ENCODE measurements at places on chromosomes 7 and 10. TPM values are rescaled to one million over a fixed set of nuclear protein-coding genes. Genes with fewer than 3 reads are reported as not detected.

- no peak for DNase-seq
Observed at GRCh38 chr10:35091994-35092790, 2.1 kb upstream of the CUL2 start.

The LLCFC1 gene
- total RNA-seq = not detected

The FAM131B gene
- total RNA-seq = 1.8 TPM

The CPA2 gene
- total RNA-seq = 2.2 TPM

The RBM20 gene
- total RNA-seq = 4.6 TPM

- peak; percentile 28 for DNase-seq
Observed at GRCh38 chr10:30013757-30014156, 45.6 kb downstream of the JCAD start.

GRCh38 chr7:143085109-143085508 is 33.0 kb downstream of the OR6V1 start:
- DNase-seq = no peak

GRCh38 chr7:150945171-150945852 is 32.8 kb downstream of the KCNH2 start:
- peak; percentile 83 for DNase-seq

The SLC13A4 gene
- not detected for total RNA-seq

DNA sequence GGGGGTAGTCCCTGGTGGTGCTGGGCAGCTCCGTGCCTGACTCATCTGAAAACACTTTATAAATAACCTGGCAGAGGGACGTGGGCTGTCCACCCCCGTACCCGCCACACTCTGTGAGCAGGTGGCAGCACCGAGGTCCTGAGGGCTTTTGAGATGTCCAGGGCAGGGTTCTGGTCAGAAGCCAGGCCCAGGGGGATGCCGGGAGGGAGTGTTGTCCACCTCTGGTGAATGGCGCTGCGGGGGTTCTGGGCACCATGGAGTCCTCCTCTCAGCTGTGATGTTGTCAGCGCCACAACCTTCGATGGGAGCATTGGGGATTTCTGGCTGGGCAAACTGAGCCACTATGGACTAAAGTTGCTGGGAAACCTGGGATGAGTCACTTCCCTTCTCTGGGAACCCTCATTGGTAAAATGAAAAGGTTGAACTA is 27.4 kb upstream of the GOLGA7B start:
- DNase-seq = no peak

DNA sequence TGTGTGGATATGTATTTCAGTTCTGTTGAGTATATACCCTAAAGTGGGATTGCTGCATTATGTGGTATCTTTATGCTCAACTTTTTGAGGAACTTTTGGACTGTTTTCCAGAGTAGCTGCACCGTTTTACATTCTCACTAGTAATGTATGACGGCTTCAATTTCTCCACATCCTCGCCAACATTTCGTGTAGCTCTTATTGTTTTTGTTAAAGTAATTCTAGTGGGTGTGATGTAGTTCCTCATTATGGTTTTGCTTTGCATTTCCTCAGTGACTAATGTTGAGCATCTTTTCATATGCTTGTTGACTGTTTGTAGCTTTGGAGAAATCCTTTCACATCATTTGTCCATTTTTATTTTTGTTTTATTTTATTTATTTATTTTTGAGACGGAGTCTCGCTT is 4.5 kb downstream of the STMP1 start:
- no peak for DNase-seq

The CHN2 gene
- 11.0 TPM for total RNA-seq

The NCF1 gene
- 8.6 TPM for total RNA-seq

DNA sequence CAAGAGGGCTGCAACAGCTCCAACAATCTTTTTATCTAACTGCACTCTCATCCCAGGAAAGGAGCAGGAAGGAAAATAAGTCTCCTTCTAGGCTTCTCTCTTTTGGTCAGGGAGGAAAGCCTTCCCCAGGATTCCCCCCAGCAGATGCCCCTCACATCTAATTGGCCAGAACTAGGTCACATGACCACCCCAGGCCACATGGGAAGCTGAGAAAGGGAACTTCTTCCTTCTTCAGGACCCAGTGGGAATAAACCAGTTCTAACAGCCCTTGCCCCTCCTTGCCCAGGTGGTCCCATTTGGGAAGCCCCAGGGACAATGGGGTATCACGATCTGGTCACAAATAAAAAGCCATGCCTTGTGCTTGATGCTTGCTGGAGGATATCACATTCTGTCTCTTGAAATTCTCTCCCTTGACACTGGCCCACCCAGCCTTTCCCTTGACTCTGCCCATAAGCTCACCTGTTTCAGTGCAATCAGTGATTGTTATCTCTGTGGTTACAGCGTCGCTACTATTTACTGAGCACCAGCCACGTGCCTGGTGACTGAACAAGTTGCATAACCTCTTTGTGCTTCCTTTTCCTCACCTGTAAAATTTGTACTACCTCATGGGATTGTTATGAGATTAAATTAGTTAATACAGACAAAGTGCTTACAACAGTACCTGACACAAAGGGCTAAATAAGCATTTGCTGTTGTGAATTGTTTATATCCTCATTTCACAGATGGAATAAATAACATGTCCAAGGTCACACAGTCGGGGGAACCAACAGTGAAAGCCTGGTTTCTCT is 9.0 kb upstream of the TACR2 start:
- DNase-seq = no peak

DNA sequence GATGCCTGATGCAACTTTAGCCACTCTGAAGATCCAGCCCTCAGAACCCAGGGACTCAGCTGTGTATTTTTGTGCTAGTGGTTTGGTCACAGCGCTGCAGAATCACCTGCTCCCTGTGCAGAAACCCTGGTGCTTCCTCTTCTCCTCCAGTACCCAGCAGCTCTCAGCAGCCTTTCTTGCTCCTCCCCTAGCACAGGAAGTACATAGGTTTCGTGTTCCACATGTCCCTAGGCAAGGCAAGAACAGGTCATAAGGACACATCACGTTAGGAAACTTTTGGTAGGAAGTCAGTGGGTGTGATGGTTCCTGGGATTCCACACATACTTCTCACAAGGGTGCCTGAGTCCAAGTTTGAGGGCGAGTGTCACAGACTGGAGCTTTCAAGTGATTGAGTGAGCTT is 167.9 kb upstream of the PRSS1 start:
- no peak for DNase-seq

DNA sequence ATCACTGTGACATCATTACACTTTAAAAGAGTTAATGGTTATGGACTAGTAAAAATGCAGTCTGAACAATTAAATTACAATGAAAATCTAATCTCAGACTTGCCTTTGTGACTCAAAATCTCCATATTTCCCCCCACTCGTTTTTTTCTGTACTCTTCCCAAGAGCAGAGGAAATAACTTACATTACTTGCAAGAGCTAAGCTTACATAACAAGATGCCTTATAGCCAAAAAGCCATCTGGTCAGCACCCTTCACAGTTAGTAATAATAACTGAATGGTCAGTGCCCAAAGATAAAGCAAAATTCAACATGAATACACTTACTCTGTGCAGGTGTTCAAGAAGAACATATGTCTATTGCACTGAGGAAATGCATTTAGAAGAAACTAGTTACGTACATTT is 1381.5 kb upstream of the CELF2 start:
- DNase-seq = no peak

The KCNH2 gene
- total RNA-seq = 0.32 TPM

DNA sequence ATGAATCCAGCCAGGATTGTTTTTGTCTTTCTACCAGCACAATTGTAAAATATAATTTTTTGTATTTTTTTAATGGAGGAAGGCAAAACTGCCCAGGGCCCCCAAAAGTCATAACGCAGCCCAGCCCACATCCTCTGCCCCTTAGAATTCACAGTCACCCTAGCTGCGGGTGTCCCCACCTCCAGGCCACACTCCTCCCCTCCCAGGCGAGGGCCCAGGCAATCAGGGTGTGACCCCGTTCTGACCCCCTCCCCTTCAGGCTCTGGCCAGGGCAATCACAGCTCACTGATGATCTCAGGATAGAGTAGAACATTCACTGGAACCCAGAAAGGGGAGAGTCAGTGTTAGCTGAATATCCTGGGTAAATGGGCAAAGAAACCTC is 92.0 kb upstream of the MACROH2A2 start:
- DNase-seq = peak; percentile 69

The PLPP4 gene
- total RNA-seq = not detected

DNA sequence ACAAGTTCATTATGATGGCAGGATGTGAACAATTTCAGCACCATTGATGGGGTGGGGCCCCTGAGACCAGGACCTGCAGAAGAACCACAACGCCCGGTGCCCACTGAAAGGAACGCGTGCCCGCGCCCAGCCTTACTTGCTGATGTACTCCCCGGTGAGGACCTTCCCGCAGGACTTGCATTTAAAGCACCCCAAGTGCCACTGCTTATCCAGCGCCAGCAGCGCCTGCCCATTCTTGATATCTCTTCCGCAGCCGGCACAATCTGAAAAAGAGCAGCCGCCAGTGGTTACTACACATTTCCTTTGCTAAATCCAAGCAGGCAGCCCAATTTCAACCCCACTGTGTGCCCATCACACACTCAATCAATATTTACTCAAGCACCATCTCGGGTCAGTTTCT is 110.6 kb downstream of the ABLIM1 start:
- no peak for DNase-seq

- no peak for DNase-seq
Observed at GRCh38 chr7:85413718-85414117, 226.9 kb upstream of the SEMA3D start.

The TRRAP gene
- 30.9 TPM for total RNA-seq

DNA sequence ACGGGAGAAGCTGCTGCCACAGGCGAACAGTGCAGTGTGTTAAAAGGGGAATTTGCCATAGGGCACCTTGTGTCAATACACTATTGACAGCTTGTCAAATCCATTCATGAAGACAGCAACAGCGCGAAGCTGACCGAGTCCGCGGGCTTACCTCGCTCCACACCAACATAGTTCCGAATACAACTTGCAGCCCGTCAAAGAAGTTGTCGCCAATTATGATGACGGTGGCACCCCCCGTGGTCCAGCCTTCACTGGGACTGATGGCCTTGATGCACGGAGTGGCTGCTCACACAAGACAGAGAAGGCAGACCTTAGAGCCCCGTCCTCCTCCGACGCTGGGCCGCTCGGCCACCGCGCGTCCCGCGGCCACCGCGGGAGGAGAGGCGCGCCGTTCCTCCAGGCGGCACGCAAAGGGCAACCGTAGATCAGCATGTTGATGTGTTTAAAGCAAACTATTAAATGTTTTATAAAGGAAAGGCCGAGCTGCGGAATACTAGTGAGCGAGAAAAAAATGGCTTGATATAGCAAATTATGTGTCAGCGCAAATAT is 96.4 kb downstream of the EBF3 start:
- no peak for DNase-seq

The BICC1 gene
- 17.0 TPM for total RNA-seq

DNA sequence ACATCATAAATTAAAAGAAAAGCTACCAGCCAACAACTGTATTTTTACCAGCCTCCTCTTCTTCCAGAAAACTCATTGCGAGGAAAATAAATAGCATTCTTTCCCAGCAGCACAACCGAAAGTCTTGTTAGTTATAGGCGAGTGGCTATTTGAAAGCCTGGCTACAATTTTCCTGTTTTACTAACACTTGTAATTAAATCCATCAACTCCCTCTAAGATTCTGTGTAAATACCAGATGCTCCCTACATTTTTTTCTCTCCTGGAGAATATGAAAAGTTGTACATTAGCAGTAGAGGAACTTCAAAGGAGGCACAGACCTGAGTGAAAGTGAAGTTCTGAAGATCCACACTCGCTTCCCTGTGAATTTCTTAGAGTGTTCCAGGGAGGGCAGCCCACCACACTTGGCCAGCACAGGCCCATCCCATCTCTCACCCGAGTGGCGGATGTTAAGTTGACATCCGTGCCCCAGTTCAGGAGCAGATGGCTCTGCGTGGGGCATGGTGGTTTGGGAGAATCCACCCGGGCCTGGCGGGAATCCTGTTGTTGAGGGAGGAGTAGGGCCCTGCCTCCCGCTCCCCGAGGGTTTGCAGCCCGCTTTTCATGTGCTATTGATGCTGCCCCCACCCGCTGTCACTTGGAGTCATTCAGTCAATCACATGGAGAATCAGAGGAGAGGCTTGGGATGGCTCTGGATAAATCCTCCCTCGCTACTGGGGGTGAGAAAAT is 451.0 kb upstream of the GALNT17 start:
- no peak for DNase-seq

DNA sequence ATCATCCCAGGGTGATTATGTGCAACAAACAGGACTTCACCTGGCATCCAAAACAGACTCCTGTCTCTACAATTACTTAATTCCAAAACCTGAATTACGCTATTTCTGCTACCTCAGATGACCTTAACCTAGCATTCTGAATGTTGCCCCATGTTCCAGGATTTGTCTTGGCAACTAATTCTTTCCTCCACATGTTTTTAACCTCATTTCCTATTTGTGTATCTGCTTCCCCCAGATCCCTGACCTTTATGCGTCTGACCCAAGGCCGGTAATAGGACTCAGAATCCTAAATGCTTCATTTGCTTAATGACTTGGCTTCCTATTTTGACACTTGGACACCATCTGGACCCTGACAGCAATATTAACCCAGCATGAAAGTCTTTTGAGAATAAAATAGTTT is 8.7 kb upstream of the ING3 start:
- no peak for DNase-seq

The RBM33 gene
- total RNA-seq = 43.7 TPM

DNA sequence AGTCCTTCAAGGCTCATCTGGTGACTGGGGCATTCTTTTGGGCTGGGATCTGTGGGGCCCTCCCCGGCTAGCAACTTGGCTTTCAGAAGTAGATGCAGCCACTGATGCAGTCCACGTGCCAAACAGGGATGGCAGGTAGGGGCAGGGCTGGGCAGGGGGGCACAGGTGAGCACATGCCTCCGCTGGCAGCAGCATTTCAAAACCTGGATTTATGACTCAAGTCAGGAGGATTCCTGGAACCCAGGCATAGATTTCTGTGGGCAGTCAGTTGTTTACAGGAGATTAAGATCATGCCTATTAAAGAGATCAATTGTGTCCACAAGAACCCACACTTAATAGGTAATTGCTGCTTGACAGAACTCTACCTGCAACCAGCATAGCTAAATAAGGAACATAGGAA is 839 bp upstream of the HABP2 start:
- no peak for DNase-seq

DNA sequence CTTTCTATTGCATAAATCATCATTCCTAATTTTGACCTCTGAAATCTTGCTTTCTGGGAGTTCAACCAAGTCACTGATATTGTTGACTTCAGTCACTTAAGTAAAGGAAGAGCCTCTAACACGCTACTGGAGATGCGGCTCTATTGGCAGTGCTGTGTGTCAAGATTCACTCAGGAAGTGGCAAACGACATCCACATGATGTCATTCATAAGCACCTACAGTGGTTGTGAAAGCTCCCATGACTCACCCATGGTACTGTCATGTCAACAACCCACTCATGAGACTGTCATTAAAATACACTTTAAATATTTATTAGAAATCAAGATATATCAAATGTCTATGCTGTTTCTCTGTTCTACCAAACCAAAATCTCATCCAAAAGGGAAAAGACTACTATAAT is 52.5 kb upstream of the LHFPL3 start:
- no peak for DNase-seq

Data from mesenteric fat pad (tissue), 1 donor.